Activated T-cell treated with anti-CD3 and anti-CD28 coated beads, Interleukin-2, amount 50 U/mL, for 72 hours (primary cell): ENCODE measurements at places on chromosomes 7 and 10.

- DNase-seq: no peak
Observed at GRCh38 chr10:103188853-103189252, 4.2 kb downstream of the NT5C2 start.

DNA sequence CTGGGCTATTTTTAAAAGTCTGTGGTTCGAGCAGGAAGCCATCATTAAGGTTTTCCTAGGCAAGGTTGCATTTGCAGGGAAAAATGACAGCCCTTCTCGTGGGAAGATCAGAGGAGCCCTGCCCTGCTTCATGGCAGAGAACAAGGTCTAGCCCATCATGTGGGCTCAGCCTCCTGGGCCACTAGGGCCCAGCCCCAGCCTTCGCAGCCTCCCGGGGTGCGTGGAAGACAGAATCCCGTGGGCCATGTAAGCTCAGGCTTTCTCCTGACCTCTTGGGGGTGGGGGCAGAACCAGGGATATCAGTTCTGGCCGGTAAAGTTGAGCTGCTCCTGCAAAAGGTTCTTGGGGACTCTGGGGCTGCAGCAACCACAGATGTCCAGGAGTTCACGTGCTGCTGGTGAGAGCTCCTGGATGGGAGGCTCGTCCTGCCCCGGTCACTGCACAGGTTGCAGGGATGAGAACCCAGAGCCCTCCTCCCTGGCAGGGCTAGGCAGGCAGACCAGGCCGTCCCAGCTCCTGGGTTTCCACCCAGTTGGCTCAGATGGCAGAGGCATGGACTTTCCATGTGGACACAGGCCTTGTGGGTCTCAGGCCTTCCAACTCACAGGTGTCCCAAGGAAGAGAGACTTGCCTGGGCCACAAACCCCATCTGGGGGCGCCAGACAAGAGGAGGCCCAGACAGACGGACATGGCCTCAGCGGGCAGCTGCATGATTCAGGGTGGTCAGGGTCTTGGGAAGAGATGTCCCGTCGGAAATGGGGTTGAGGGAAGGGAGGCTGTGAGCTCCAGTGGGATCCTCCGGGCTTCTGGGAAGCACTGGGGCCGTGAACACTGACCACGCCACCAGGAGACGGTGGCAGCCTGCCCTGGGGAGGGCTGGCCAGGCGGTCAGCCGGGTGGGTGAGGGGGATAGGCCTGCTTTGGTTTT, 126.2 kb downstream of the NEURL1 start:
- no peak for DNase-seq

GRCh38 chr10:84715911-84716310, 387.5 kb downstream of the CCSER2 start:
- peak; percentile 11 for DNase-seq

- no peak for DNase-seq
Observed at GRCh38 chr7:45434167-45434784, 139.9 kb upstream of the ADCY1 start.

DNA sequence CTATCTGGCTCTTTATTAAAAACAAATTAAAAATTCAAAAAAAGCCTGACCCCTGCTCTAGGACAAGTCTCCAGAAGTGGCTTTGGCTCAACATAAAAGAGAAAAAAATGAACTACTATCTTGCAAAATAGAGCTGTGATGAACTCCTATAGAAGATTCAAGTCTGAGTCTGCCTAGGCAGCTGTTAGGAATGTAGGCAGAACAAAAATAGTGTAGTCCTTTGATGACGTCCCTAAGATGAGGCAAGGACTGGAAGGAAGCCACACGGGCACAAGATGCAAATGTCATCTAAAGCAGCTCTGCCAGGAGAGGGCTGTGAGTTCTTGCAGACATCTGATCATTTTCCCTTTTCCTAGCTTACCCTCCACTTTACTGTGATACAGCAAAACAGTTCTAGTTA, 20.5 kb downstream of the ASNS start:
- DNase-seq: no peak

GRCh38 chr7:28830846-28831245, 127.3 kb downstream of the TRIL start:
- no peak for DNase-seq

- DNase-seq: no peak
Observed at GRCh38 chr10:48498940-48499510, 105.8 kb downstream of the ARHGAP22 start.

GRCh38 chr10:26841733-26842317, 18.9 kb downstream of the ABI1 start:
- DNase-seq: no peak

GRCh38 chr7:128919881-128920799, 9.6 kb upstream of the KCP start:
- DNase-seq: no peak

DNA sequence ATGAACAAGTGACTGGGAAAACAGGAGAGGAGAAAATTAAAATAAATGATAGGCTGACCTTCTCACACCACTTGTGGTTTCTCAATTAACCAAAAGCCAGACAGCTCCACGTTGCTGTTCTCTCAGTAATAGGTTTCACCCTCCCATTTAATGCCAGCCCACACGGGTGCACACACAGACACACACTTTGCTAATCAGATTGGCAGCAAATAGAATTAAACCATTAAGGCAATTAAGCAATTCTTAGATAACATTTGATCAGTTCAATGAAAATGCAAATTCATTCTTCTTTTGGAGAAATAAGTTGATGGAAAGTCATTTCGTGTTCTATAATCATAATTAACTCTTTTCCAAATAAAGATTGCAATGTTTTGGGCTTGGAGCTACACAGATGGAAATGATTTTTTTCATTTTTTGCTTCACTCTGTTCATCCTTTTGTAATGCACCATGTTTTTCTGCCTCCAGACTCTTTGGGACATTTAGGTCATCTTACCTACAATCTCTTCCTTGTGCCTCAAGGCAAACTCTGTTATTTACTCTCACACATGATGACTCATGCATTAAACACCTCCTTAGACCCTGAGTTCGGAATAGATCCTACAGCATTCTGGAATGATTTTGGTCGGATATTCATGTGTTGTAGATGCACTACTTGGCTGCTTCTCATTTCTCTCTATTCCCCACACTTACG, 700.7 kb downstream of the AUTS2 start:
- DNase-seq: no peak

DNA sequence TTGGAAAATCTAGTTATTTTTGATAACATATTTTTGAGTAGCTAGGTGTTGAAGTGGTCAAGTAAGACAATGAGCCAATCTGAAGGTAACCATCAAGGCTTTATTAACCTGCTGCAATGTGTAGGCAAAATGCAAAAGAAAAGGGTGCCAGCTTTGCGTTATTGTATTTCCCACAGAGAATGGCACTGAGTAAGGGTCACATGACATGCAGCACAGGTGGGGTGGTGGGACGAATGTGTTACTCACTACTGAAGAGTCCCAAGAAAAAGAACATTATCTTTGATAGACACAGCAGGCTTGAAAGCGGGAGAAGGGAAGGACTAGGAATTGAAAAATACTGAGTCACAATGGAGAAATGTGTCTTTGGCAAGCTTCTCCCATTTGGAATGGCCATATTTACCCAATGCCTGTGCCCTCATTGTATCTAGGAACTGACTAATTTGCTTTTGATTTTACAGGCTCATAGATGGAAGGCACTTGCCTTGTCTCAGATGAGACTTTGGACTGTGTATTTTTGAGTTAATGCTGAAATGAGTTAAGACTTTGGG, 898.6 kb upstream of the POT1 start:
- DNase-seq: no peak

- no peak for DNase-seq
Observed at GRCh38 chr7:78099715-78100394, 301.3 kb downstream of the PHTF2 start.

DNA sequence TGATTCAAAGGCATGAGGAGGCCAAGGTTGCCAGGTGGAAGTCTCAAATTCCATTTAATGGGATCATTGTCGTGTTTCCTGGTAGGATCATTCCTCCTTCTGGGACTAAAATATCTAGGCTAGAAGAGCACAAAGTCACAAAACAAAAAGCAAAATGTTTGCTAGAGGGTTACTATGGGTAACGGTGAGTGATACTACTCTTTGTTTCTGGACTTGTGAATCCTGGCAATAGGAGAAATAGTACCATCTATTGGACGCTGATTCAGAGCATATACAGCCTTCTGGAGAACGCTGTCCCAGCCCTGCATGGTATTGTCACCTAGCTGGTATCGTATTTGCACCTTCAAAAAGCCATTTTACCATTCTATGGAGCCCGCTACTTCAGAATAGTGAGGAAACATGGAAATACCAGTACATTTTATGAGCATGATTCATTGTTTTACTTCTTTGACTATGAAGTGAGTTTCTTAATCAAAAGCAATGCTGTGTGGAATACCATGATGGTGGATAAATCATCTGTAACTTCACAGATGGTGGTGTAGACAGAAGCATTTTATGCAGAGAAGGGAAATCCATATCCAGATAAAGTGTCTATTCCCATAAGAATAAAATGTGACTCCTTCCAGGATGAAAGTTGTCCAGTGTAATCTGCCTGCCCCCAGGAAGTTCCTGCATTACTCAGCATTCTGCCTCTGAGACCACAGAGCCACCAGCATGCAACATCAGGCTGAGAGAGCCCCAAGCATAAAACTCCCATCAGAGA, 361.0 kb downstream of the ETV1 start:
- no peak for DNase-seq

DNA sequence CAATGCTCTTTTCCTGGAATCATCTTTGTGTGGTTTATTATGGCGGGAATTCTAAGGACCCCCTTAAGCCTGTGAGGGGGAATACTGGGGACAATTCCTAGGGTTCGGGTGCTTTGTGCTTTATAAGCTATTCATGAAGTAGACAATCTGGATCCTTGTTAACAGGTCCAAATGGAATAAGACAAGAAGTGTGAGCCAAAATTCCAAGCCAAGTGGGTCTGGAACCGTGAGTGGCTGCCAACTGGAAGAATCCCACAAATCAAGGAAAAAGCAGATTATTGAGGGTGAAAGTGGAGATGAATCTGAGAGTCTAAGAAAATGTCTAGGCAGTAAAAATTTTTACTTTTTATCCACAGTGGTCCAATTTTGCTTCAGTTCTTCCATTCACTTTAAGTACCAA, 136.8 kb downstream of the MDFIC start:
- DNase-seq: no peak
